ENCODE measurements at places on chromosomes 2 and 18. TPM values are rescaled to one million over a fixed set of nuclear protein-coding genes. Genes with fewer than 3 reads are reported as not detected.

Gene AP1S3
- total RNA-seq: 8.9 TPM

Gene DNAH7
- 0.40 TPM for total RNA-seq

GRCh38 chr18:41842886-41843285, 112.1 kb upstream of the PIK3C3 start:
- peak; percentile 5 for DNase-seq

GRCh38 chr2:159606287-159606686, 10.1 kb downstream of the BAZ2B start:
- DNase-seq: no peak
